HS-5 (cell line): ENCODE measurements at places on chromosomes 11 and 22.

GRCh38 chr11:125141686-125142535, 22.6 kb upstream of the PKNOX2 start:
- no peak for DNase-seq

- no peak for DNase-seq
Observed at GRCh38 chr11:128931668-128932067, 11.0 kb downstream of the TP53AIP1 start.

GRCh38 chr22:37549704-37550059, 10.6 kb upstream of the CDC42EP1 start:
- no peak for DNase-seq

GRCh38 chr22:32622004-32622743, 147.6 kb downstream of the FBXO7 start:
- no peak for DNase-seq

- no peak for DNase-seq
Observed at GRCh38 chr22:42430528-42431125, 1.6 kb downstream of the NFAM1 start.

- no peak for DNase-seq
Observed at GRCh38 chr22:49290711-49291110, 537.0 kb downstream of the BRD1 start.
